Activated CD4-positive, alpha-beta T cell treated with anti-CD3 and anti-CD28 coated beads, Interleukin-2, amount 10 ng/mL, durations not matched to agents 7 days and 5 days (primary cell): ENCODE measurements at places on chromosomes 5 and 9. TPM values are rescaled to one million over a fixed set of nuclear protein-coding genes. Genes with fewer than 3 reads are reported as not detected.

LCN6 gene
- total RNA-seq = not detected

ENTREP1 gene
- not detected for total RNA-seq

DPYSL3 gene
- not detected for total RNA-seq

AGXT2 gene
- total RNA-seq = not detected

SHROOM1 gene
- 0.42 TPM for total RNA-seq

IL7R gene
- 451 TPM for total RNA-seq
